ENCODE measurements at places on chromosomes 13 and 19.

DNA sequence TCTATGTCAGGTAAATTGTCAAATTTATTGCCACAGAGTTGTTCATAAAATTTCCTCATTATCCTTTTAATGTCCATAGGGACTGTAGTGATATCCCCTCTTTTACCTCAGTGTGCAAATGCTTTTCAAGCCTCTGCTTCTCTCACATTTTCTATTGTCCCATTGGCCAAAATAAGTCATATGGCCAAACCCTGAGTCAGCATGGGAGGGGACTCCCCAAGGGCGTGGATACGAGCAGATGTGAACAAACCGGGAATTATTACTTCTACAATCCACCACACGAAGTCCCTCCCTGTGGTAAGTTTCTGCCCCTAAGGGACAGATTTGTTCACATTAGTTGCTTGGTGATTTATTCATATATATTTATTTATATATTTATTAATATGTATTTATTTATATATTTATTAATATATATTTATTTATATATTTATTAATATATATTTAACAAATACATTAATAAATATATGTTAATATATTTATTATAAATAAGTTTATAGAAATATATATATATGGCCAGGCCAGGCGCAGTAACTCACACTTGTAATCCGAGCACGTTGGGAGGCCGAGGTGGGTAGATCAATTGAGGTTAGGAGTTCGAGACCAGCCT, 20.1 kb upstream of the CAMSAP3 start:
- DNase-seq, result no peak

- DNase-seq, result peak; percentile 88
These were observed 100.2 kb downstream of the ENOX1 start for GRCh38 chr13:43686557-43686956.

DNA sequence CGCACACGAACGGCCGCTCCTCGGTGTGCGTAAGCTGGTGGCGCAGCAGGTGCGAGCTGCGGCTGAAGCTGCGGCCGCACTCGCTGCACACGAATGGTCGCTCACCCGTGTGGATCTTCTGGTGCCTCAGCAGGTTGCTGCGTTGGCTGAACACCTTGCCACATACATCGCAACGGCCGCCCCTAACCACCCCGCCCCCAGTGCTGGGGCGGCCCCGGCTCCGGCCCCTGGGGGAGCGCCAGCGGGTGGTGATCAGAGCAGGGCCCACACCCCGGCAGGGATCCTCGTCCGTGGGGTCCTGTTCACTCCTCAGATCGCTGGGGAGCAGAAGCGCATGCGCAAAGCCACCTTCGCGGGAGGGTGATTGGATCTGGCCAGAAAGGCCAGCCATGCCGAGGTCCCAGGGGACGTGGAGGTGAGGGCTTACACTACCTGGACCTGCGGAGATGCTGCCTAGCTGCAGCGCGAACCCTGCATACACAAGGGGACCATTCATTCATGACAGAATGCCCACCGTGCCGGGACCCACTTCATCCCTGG, 4.7 kb upstream of the UBE2M start:
- DNase-seq, result no peak

DNA sequence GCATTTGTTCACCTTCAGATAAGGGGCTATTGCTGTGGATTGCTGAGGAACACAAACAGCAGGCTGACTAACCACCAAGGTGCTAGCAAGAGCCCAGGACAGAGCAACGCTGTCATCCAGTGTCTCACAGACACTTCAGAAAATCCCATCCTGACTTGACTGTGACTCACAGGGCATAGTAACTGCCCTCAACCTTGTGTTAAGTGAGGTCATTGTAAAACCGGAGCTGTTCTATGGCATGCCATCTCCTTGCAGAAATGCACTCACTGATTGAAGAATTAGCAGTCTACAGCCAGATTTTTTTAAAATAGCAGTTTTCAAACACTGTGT, 51.1 kb downstream of the TNFRSF19 start:
- DNase-seq, result peak; percentile 79

DNA sequence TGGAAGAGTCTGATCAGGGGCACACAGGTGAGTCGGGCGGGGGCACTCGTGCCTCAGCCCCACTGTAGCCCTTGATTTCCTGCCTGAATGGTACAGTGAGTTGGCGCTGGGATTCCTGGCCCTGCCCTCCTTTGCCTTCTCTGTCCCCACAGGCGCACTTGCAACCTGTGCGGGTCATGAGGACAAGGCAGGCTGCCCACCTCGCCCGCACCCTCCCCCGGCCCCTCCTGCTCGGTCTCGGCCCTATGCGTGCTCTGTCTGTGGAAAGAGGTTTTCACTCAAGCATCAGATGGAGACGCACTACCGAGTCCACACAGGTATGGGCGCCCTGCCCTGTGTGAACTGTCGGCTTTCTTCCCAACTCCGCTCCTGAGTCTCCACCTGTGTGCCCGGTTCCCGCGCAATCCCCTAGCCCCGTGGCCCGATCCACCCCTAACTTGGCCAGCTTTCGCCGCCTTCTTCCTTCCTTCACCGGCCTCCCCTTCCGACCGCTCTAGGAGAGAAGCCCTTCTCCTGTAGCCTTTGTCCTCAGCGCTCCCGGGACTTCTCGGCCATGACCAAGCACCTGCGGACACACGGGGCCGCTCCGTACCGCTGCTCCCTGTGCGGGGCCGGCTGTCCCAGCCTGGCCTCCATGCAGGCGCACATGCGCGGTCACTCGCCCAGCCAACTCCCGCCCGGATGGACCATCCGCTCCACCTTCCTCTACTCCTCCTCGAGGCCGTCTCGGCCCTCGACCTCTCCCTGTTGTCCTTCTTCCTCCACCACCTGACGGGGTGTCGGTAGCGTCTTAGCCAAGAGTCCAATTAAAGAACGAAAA, 1.6 kb upstream of the KMT2B start:
- no peak for DNase-seq

GRCh38 chr19:41206926-41207750, 11.9 kb upstream of the AXL start:
- peak; percentile 62 for DNase-seq

DNA sequence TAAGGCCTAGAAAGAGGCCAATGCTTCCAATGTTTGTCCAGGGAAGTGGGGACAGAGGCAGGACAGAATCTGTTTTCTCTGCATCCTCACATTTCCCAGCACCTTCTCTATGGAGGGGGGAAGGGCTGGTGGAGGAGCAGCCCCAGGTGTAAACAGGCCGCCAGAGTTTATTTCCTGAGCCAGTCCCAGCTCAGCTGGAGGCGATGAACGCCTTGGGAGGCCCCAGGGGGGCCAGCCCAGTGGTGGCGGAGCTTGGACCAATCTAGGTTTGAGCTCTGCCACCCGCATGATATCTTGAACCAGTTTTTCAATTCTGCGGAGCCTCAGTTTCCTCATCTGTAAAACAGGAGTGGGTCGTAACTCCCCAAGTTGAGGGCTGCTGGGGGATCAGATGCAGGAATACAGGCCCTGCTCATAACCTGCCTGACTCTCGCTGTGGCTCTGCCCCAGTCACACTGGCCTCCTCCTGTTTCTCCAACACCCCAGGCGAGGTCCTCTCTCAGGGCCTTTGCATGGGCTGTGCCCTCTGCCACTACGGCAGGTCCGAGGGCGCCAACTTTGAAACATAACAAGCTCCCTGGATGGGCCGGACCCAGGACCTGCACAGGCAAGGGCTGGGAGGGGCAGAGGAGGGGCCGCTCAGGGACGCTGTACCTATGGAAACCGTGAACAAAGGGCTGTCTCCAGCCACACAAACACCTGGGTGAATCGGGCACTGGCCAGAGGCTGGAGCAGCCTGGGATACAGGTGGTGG, 1.1 kb downstream of the TNFAIP8L1 start:
- DNase-seq, result no peak

DNA sequence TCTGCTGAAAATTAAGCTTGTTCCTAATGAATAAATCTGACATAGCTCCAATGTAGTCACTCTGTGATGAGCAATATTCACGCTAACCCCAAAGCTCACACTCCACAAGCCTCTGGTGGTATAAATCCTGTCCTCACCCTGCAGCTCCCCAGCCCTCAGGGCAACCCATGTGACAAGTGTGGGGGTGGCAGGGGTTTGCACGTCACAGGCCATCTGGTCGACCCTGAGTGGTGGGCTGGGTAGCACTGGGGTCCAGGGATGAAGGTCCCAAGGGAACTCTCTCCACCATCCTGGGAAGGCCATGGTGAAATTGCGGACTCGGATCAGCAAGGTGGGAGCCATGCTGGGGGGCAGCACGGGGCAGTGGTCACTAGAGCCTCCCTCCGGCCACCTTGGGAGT, 100.0 kb upstream of the SOX1 start:
- DNase-seq, result no peak

DNA sequence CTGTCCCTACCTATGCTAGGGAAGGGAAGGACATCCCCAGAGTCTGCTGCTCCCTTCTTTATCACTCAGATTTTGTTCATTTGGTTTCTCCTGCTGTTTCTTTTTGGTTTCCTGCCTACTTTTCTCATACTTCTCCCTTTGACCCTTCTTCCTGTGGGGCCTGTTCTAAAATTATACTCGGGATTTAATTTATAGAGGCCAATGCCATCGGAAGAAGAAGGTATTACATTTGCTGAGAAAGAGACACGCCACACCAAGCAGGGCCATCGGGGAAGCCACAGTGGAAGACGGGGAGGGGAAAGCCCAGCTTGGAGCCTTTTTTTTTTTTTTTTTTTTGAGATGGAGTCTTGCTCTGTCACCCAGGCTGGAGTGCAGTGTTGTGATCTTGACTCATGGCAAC, 46.8 kb upstream of the FARP1 start:
- no peak for DNase-seq

DNA sequence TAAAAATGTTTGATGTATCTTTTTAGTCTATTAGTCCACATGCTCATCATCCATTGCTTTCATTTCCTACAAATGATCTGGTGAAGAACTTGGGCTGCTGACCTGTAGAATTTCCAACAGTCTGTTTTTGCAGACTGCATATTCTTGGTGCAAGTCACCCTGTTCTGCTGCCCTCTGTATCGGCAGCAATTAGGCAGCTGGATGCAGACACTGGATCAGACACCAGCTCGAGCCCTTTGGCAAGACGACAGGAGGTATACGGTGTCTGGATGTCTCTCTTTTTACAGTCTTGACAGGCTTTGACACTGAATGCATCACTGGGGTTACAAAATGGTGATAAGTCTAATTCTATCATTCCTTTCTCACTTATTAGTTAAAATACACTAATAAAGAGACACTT, 21.8 kb downstream of the MTRF1 start:
- DNase-seq, result no peak

DNA sequence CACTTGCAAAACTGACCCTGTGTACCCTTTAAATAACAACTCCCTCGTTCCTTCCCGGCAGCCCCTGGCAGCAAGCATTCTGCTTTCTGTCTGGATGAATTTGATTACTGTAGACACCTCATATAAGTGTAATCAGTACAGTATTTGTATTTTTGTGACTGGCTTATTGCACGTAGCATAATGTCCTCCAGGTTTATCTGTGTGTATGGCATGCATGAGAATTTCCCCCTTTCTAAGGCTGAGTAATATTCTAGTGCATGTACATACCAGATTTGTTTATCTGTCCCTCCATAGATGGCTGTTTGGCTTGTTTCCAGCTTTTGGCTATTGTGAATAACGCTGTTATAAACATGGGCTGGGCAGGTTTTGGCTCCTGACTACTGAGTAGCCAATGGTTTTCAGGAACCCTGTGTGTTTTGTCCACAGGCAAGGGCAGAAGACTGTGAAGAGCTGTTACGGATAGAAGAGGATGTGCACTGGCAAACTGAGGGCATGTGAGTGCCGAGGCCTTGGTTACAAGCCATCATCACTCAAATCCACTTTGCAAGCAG, 98.0 kb downstream of the ESD start:
- DNase-seq, result peak; percentile 13

GRCh38 chr13:104098421-104098820, 1032.2 kb upstream of the SLC10A2 start:
- DNase-seq, result no peak

DNA sequence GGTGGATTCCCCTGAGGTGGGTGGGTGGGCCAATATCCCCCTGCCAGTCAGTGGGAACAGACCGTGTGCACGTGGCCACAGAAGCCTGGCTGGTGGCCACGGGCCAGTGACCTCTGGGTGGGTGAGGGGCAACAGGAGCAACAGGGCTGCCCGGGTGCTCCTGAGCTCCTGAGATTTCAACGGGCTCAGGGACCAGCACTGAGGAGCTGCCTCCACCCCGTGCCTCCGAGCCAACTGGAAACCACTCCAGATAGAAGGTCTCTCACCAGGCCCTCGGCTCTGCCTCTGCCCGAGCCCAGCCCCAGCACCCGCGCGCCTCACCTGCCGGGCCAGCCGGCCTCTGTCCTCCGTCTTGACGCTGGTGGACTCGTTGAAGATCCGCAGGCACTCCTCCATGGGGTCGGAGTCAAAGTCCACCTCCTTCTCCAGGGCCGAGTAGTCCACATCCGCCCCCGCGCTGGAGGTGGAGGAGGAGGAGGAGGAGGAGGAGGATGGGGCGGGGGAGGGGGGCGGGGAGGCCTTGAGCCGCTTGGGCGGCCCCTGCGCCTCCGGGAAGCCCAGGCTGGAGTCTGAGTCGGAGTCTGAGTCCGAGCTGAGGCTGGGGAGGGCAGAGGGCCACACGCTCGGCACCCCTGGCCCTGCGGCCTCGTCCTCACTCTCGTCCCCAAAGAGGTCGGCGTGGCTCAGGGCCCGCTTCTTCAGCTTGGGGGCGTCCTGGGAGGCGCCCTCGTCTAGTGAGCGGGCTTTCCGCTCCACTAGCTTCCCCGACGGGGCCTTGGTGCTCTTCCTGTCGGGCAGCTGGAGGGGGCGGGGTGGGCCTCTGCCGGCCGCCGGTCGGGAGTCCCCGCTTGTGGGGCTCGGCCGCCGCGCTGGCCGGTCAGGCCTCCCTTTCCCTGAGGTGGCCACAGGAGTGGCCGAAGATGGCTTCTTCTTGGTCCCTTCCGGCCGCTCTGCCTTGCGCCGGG, 14.8 kb upstream of the ATP8B3 start:
- no peak for DNase-seq
